DMS153 (cell line): ENCODE measurements at places on chromosomes 13 and 19.

GRCh38 chr13:33490461-33491327, 205.1 kb upstream of the STARD13 start:
- DNase-seq: no peak

DNA sequence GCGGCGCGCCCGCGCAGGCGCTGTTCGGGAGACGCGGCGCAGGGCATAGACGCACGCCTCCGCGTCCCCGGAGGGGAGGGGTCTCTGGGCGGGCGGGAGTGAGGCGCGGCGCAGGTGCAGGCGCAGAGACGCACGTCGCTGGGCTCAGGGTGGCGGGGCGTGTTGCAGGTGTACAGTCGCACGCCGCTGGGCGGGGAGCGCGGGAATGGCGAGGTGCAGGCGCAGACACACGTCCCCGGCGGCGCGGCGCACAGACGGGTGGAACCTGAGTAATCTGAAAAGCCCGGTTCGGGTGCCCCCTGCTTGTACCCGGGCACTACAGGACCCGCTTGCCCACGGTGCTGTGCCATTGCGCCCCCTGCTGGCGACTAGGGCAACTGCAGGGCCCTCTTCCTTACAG, 44.7 kb downstream of the PLPP2 start:
- DNase-seq: no peak

GRCh38 chr13:71499235-71499634, 367.8 kb downstream of the DACH1 start:
- DNase-seq: no peak

DNA sequence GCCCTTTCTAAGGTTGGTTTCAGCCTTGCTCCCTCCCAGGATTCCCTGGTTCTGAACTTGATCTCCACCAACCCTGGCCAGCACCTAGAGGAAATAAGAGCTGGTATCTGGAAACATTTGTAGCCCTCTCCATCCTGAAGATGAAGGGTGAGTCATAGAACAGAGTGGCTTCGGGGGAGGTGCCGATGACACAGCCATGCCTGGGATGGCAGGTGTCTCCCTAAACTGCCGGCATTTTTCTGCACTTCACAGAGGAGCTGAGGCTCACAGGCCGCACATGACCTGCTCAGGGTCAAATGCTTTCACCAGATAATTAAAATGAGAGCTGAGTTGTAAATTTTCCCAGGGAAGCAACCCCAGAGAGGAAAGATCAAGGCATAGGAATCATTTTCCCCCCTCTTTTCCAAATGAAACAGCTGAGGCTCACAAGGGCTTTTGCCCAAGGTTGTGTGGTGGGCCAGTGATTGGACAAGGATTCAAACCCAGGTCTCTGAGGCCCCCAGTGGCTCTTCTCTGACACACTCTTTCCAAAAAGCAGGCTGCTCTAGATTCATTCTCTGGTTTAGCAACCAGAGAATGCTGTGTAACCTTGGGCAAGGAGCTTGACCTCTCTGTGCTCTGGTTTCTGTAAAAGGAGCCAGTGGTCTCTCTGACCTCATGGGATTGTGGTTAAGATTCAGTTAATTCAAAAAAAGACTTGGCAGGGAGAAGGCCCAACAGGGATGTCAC, 1.2 kb upstream of the SLC25A42 start:
- DNase-seq: no peak

DNA sequence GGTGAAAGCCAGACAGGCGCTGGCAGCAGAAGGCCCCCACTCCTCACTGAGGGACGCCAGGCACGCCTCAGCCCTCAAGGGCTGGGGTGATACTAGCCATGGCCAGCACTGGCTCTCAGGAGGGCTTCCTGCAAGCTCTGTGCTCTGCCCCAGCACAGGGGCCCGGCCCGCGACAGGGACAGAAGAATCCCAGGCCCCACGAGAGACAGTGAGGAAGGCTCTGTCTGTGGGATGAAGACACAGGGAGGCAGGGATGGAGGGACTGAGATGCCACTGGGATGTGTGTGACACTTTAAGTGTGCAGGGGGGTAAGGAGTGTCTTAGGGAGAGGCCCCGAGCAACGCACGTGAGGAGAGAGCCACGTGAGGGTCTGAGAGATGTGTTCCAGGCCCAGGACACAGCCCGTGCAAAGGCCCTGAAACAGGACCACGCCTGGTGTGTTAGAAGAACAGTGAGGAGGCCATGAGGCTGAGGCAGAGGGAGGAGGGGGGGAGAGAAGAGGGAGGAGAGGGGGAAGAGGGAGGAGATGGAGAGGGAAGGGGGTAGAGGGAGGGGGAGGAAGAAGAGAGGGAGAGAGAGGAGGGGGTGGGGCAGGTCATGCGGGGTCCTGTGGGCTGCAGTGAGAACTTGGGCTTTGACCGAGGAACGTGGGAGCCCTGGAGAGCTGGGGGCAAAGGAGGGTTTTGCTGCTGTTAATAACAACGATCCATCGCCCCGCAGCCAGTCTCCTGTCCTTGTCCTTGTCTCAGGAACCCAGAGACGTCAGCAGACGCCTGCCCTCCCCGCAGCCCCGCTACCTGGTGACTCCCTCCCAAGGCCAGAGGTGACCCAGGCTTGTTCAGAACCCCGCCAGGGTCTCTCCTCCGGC, 7.2 kb downstream of the RPL36 start:
- no peak for DNase-seq

- DNase-seq: no peak
These were observed 18.3 kb downstream of the BIVM start for GRCh38 chr13:102817241-102817640.

DNA sequence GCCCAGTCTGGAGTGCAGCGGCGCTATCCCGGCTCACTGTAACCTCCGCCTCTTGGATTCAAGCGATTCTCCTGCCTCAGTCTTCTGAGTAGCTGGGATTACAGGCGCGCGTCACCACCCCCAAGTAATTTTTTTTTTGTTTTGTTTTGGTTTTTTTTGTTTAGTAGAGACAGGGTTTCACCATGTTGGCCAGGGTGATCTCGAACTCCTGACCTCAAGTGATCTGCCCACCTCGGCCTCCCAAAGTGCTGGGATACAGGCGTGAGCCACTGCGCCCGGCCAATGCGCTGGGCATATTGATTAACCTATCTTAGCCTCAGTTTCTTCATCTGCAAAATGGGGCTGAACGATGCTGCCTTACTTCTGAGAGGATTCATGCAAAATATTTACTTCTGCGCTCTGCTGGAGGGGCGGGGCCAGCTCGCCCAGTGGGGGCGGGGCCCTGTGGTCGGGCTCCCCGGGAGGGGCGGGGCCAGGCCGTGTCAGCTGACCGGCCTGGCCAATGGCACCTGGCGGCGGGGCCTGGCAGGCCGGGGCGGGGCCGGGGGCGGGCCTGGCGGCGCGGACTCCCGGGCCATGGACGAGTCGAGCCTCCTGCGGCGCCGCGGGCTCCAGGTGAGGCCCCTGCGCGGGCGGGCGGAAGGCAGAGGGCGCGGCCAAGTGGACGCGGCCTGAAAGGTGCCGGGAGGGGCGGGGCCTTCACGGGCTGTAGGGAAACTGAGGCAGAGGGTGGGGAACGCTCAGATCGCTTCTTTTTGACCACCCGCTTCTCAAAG, at the start of gene MAST3:
TSS of gene MAST3 (plus strand) at position 562 of the 776 bp plus-strand sequence. CDS start at position 577, 15 bp downstream.
- peak; percentile 39 for DNase-seq

DNA sequence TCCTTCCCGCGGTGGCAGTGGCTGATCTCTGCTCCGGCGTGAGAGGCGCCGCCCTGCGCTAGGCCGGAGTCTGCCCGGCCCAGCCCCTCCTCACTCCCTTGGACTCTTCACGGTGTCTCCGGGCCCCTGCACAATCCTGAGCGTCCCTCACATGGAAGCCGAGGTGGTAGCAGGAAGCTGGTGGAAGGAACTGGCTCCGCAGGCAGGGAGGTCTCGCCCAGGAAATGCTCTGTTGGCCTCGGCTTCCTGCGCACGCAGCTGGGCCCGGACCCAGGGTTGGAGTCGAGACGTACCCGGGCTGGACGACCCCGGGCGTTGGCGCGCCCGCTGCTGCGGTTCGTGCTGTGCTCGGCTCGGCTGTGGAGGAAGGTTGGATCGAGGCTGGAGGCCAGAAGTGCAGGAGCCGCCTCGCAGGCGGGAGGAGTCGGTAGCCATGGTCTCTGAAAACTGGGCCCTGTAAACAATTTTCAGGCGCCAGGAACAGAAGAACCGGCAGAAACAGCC, 46.3 kb downstream of the ZNF724 start:
- DNase-seq: no peak

- DNase-seq: no peak
These were observed 76.9 kb downstream of the COL4A1 start for GRCh38 chr13:110229905-110230563.

DNA sequence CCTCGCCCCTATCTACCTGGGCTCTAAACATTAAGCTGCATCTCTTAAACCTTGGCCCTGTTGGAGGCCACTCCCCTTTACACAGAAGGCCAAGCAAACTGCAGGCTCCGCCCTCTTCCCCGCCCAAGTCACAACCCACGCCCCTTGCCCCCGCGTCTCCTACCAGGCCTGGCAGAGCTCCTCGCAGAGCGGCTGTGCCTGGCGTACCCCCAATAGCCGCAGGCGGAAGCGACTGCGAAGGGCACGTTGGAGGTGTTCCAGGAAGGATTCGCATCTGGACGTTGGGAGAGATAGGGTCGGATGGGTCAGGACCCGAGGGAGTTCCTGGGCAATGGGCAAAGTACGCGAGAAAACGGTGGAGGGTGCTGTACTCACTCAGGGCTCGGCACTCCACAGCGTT, 5.9 kb downstream of the RTBDN start:
- peak; percentile 61 for DNase-seq

- no peak for DNase-seq
These were observed 1312.4 kb downstream of the PCDH9 start for GRCh38 chr13:65917731-65918130.

- no peak for DNase-seq
These were observed 31.6 kb upstream of the SLC46A3 start for GRCh38 chr13:28750187-28751045.

DNA sequence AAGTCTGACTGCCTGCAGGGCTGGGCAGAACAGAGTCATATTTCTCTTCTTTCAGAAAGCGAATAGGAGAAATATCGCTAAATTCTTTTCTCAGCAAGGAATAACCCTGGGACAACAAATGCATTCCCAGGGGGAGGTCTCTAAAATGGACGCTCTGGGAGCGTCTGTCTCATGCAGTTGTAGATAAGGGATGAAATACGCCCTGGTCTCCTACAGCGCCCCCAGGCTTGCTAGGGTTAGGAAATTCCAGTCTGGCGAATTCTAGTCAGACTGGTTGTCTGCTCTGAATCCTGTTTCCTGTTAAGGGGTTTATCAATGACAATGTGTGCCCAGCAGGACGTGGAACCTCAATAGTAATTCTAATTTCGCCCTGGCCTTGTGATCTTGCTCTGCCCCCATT, 1214.1 kb downstream of the DIAPH3 start:
- no peak for DNase-seq

DNA sequence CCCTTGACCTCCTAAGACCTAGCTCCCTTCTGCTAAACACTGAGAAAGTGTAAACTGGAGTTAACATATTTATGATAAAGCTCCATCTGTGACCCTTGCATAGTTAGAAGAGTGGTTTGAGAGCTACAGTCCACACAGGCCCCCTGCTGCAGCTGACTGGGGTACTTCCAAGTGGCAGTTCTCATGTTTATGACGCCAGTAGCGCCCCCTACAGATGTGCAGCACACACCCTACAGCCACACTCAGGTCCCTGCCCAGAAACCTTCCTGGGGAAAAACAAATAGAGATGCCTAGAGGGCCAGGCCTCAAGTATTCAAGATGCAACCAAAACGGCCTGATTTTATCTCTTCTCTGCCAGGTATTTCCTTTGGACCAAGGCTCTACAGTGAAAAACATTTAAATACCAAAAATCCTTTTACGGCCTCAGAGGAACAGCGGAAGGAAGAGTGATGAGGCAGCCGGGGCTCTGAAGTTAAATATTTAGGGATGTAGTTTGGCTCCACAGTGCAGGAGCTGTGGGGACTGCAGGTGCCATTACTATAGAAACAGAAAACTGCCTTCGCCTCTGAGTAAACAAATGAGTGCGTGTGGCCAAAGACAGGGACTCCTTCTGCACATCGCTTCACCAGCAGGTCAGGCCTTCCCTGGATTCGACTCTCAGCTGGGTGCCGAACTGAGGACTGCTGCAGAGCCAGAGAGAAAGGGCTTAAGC, 553.1 kb downstream of the EFNB2 start:
- peak; percentile 38 for DNase-seq

DNA sequence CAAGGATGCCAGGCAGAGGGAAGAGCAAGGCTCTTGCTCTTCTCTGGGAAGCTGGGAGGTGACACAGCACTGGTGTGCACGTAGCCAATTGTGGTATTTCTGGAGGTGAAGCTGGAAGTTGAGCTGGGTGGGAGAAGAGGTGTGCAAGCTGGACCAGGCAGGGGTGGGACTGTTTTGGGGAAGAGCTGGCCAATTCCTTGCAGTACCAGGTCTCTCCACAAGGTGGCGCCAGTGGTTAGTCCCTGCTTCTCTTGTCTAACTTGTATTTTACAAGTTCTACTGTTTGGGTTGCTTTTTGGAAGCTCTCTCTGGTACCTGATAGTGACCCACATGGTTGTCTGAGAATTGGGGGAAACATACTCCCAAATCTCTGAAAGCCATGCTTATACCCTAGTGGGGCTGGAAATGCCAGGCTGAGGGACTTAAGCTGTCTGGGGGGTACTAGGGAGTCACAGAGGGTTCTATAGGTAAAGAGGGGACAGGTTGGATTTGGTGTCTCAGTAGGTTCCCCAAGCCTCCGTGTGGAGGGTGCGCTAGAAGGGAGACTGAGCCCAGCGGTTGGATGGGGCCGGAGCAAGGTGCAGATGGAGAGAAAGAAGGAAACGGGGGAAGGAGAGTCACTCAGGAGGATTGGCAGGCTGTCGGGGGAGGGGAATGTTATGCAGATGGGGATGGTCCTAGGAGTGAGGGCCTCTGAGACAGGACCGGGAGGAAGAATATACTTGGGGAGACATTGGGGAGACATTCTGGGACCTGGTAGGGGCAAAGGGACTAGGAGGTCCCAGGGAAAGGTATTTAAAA, 3.0 kb downstream of the HPN start:
- no peak for DNase-seq

GRCh38 chr13:45852494-45852893, 941 bp upstream of the SIAH3 start:
- no peak for DNase-seq

DNA sequence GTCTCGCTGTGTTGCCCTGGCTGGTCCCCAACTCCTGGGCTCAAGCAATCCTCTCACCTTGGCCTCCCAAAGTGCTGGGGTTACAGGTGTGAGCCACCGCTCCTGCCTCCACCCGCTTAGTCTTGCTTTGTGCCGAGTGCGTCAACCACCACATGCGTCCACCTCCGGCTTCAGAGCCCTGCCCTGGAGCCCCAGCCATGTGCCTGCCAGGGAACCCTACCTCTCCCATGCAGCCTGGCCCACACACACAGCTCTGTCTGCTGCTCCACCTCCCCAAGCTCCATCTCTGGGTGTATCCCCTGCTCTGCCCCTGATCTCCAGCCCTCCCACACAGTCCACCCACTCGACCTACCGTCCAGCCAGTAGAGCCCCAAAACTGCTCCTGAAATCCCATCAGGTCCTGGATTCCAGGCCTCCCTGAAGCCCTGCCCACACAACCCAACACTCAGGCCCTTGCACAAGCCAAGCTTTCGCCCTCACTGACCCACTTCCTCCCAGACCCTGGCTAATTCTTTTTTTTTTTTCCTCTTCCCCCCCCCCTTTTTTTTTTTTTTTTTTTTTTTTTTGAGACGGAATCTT, 9.6 kb downstream of the CYP2F1 start:
- DNase-seq: no peak

- DNase-seq: no peak
These were observed 172.7 kb downstream of the UQCRFS1 start for GRCh38 chr19:29040292-29040691.
